Keratinocyte (primary cell): ENCODE measurements at places on chromosomes 7 and 10. TPM values are rescaled to one million over a fixed set of nuclear protein-coding genes. Genes with fewer than 3 reads are reported as not detected.

DENND11 gene
- 3.3 to 5.4 TPM (median 4.7 TPM) in 3 replicates for polyA plus RNA-seq

DNA sequence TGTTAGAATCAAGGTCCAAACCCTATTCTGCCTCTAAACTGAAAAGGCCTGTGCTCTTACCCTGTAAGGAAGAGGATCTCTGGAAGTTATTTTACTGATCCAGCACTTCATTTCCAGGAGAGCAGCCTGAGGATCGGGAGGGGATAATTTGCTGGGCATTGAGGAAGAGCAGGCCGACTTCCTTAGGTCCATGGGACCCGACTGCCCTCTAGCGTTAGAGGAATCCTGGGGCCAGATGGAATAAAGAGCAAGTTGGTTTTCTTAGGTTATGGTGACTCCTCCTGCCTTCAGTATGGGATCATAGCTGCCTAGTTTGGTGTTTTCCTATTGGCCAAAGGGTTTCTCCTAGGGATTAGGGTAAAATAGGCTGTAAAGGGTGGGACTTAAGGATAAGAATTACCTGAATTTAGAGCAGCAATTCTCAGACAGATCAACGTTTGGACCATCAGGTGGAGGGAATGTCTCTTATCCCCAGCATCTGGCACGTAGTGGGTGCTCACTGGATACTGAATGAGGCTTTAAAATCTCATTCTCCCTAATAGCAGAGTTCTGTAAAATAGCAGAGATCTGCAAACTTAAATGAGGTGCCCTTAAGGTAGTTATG lies 40.0 kb upstream of the SORBS1 start:
- peak; percentile 67 for DNase-seq

DNA sequence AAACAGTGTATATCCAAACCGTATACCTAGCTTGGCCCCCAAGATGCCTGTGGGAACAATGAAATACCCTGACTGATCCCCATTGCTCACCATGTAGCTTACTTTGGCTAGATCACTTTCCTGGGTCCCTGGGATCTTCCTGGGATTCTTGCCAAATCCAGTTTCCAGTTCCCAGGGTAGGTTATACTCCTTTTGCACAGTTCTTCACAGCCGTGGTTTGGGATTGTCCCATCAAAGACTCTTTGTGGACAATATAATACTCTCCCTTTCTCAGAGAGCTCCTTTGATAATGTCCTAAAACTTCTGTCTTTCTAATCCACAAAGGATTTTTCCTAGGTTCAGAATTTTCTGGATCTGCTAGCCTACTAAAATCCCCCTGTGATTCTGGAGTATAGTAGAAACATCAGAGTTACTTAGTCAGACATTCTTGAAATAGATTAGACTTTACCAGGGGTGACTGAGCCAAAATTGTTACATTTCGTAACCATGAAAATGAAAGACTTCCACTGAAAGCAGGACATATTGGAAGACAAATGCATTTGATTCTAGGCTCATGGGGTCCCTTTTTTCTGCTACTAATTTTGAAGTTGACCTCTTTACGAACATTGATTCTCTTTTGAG lies 388.3 kb upstream of the ETV1 start:
- DNase-seq, result no peak

BEND7 gene
- 2.5 to 4.5 TPM (median 4.4 TPM) in 3 replicates for polyA plus RNA-seq

CEP41 gene
- 10.1 to 21.5 TPM (median 13.4 TPM) in 3 replicates for polyA plus RNA-seq
